H54 (cell line): ENCODE measurements at places on chromosomes 11 and 22.

- no peak for DNase-seq
These were observed 7.7 kb downstream of the IL2RB start for GRCh38 chr22:37141971-37142370.

DNA sequence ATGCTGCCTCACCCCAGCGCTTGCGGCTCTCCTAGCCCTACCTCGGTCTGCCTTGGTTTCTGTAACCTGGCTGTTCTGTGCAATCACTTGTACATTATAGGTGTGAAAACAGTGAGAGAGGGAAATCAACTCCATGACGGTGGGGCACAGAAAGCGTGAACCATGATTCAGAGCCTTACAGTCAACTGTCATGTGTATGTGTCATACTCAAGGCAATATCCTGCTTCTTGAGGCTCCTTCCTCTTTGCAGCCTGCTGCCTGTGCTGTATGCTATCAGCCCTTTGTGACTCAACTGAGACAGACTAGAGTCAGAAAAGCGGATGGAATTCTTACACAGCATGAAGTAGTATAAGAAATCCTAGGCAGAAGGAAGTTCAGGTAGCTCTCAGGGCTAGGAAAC is 2.1 kb downstream of the NRIP3 start:
- DNase-seq = peak; percentile 94

- no peak for DNase-seq
These were observed 15.0 kb downstream of the TEAD1 start for GRCh38 chr11:12689029-12689755.

GRCh38 chr22:45818424-45819085 is 146.9 kb downstream of the ATXN10 start:
- DNase-seq = no peak

DNA sequence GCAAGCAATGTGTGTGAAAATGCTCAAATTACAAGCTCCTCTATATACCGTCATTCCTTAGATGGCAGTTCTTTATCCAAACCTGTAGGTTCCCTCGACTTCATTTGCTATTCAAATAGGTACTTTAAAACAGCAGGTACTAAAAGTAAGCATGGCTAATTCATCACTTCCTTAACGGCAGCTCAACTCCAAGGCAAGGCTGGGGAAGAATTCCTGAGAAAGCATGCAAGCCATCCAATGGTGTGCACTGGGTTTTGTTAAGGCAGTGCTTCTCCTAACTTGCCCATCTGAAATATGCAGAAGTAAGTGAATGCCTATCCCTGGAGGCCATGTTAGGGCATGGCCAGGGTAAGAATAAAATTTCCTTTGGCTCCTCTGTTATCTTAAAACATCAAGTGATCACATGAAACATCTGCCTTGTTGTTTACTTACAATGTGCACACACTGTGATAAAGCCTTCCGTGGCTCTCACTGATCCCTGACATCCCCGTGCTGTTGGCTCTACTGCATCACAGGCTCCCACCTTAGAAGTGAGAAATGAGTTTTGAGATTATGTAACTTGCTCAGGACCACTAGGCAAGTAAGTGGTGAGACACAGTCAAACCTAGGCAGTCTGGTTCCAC is 52.1 kb downstream of the SMCO4 start:
- no peak for DNase-seq

- no peak for DNase-seq
These were observed 609.9 kb downstream of the BUD13 start for GRCh38 chr11:116162886-116163230.

GRCh38 chr11:16956538-16957153 is 57.6 kb downstream of the PLEKHA7 start:
- DNase-seq = no peak

DNA sequence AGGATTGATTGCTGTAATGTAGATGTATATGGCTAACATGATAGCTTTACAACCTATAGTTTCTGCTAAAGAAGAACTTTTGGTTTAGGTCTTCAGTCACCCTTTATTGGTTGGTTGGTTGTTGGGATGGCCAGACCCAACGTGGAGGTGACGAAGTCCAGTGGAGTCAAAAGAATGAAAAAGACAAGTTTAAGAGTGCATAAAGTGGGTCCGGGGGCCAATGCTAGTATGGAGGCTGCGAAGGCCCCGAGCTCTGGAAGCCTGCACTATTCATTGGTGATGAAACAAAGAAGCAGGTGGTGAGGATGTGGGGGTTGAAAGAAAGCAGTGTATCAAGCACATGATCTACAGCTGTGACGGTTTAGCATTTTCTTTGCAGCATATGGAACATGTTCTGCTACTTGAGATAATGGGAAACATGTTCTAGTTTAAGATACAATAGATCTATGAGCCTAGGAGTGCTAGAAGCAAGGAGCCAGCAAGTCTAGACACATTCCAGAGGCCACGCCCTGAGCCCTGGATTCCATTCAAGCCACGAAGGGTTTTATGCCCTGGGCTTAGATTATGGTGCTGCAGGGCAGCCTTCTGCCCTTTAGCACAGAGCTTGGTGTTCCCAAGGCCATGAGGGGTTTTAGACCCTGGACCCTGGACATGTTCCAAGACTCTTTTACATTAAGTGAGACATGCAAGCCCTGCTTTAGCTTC is 6.3 kb downstream of the TCP11L1 start:
- no peak for DNase-seq

- no peak for DNase-seq
These were observed 548 bp downstream of the PVALB start for GRCh38 chr22:36816339-36816635.

DNA sequence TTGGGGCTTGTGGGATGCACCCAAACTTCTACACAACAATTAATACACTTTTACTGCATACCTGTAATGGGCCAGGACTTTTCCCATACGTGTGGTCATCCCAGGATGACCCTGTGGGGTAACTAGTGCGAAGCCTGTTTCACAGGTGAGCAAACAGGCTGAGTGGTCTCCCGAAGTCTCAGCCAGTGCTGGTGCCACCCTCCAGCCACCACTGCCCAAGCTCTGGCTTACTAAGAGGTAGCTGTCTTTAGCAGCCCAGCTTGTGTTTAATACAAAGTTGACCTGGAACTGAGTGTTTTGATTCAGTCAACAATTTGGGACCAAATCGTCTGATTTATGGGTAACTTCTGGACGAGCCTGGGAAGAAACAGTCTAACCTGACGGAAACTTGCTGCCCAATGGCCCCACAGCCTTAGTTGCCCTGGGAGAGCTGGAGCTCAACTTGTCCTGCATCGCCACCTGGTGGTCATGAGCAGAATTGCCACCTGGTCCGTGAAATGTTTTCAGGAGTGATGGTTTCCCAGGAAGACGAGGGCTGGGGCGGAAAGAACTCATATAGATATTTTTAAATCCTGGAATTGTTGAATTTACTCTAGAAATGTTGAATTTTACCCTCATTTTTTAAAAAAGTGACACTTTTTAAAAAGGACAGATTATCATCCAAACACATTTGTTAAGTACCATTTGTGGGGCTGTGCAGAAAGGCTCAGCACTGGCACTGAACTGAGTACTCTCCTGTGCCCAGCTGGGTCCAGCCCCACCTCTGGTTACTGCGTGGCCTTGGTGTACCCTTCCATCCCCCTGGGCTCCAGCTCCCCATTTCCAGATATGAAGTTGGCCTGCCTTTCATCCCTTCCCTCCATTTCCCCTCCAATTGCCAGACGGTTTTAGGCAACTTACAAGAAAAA is 95.5 kb upstream of the PARVA start:
- peak; percentile 61 for DNase-seq

DNA sequence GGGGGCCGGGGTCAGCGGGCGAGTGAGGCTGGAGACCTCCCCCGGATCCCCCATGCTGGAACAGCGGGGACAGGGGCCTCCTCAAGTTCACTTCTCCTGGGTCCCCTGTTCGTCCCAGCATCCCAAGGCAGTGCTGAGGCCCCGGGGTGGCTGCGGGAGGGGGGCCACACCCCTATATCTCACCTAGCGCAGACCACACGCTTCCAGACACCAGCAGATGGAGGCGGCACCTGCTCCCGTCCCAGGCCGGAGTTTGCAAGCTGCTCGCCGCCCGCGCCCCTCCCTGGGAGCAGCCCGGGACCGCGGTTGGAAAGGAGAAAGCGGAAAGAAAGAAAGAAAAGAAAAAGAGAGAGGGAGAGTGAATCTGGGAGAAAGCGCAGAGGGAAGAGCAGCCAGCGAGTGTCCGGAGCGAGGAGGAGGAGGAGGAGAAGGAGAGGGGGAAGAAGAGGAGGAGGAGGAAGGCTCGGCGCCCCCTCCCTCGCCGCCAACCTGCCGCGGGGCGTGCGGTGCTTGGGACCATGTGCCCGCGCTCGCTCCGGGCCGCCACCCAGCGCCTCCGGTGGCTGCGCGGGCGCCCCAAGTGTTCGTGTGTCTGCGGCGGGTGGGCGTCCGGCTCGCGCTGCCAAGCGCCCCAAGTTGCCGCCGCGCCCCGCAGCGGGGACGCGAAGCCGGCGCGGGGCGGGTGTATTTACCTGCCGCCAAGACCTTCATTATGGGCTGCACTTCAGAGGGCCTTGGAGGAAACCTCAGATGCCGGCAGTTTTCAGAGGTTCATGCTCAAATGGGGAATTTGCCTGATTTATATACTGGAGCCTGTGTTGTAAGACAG is at the start of gene LIF:
Gene LIF, minus strand, starts transcription at position 775 of the 829 bp plus-strand sequence. Its CDS starts 64 bp downstream, at position 711.
- no peak for DNase-seq

- DNase-seq = no peak
These were observed 21.6 kb downstream of the ASCL2 start for GRCh38 chr11:2248762-2249161.

DNA sequence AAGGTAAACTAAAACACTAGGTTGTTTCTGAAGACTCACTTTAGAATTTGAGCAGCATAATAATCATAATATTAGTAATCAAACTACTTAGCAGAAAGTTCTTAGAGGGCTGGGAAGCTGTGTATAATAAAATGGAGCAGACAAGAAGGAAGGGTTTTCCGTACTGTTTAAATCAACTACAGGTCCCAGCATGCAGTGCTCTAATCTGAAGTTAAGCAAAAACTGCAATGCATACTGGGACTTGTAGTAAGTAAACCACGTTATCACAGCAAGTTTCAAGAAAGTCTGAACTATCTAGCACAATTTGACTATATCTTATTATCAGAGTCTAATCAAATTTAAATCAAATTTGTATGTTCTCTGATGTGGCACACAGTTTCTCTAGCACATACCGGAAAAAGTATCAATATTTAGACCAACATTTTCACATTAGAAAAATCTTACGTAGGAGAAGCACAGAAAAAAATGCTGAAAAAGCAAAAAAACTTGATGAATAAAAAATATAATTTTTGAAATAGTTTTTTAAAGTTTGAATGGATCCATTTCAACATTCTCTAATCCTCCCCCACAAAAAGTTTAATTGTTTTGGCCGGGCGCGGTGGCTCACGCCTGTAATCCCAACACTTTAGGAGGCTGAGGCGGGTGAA is 8.2 kb downstream of the PHF21A start:
- peak; percentile 53 for DNase-seq

- peak; percentile 26 for DNase-seq
These were observed 118.2 kb upstream of the CRYBB3 start for GRCh38 chr22:25081409-25081824.

DNA sequence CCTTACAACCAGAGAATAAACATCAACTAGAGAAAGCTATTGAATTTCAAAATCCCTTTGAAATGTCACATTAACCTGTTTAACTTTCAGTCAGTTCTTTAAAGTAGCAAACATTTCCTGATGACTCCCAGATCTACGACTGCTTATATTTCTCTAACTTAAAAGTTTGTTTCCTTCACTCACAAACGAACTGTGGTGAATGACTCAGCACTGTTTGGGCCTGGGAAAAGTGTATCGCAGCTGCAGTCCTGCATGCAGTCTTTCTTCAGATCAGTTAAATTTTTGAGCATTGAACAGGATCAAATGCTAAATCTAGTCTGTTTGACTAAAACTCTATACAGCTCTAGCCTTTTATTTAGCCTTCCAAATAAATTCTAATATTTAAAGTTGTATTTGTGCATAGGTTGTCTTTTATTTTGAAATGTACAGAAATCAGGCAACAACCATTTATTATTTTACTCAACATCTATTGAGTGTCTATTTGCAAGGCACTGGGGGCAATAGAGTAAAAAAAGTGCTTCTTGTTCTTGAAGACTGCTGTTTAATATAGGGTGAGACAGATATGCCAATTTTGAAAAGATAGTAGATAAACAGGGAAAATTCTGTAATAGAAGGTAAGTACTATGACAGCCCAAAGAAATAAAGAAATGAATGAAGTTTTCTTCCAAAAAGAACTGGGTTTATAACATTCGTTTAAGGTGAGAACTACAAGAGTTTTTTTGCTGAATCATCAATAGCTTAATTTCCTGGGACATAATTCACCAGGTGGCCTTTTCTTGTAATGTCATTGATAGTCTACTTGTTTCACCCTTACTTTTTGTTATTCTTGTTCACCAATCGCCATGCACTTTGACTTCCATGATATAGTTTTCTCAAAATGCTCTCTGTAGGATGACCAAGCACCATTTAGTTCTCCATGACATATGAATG is 235.4 kb downstream of the METTL15 start:
- DNase-seq = peak; percentile 13

DNA sequence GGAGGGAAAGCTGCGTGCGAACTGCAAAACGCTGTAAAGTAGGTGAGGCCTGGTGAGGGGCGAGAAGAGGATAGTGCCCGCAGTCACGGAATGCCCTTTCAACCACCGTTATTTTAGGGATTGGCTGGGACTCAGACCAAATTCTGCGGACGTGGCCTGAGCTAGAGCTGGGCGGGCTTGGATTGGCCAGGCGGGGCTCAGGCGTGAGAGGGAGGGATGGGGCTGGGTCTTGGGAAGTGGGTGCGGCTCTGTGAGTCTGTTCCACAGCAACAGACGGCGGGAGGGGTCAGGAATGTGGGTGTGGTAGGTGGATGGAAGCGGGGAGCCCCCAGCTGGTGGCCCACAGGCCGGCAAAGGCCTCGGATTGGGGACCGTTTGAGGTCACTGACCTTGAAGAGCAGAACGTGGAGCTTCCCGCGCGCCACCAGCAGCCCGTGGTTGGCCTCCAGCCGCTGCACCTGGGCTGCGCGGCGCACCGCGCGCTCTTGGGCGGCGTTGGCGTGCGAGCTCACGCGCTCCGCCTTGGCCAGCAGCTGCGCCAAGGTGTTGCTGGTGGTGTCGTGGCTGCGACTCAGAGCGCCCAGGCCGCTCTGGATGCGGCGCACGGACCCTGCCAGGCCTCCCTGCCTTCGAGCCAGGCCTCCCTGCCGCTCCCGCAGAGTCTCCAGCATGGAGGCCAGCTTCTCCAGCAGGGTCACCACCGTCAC is 444 bp downstream of the CAVIN3 start:
- DNase-seq = no peak

DNA sequence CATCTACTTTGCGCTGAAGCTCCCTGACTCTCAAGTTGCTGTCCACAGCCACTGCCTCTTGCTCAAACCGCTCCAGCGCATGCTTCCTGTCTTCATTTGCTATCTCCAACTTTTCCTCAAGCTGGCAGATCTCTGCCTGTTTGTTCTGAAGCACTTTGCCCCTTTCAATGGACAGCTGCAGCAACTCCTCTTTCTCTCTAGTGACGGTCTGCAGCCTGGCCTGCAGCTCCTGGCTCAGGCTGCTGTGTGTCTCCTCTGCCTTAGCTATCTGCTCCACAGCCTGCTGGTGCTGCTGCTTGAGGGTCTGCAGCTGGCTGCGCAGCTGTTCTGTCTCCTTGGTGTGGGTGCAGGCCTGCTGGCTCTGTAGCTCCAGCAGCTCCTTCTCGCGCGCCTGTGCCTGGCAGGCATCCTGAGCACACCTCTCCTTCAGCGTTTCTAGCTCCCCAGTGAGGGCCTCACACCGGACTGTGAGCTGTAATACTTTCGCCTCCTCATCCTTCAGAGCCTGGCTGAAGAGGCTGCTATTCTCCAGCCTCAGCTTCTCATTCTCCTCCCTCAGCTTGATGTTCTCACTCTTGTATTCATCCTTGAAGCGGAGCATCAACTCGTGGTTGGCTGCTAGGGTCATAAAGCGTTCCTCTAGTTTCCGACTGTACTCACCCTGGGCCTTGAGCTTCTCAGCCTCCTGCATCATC is 723 bp downstream of the CCDC89 start:
- DNase-seq = peak; percentile 23
